Mesendoderm (in vitro differentiated cells): ENCODE measurements at places on chromosomes 5 and 9.

DNA sequence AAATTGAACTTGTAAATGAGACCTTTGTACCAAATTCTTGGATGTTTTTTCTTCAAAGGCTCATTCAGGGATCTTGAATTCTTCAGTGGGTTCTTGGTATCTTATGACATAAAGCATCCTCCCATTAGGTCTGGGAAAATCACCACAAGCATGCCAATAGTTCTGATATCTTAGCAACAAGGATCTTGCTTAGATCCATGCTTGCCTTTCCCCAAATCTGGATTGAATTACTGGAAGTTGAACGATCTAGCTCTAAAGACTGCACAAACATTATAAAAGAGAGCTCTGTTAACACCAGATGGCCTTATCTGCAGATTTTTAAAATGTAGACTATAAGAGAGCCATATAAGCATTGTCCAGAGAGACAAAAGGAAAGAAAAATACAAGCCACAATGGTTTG, 266.3 kb downstream of the RAB3C start:
- no peak for DNase-seq

DNA sequence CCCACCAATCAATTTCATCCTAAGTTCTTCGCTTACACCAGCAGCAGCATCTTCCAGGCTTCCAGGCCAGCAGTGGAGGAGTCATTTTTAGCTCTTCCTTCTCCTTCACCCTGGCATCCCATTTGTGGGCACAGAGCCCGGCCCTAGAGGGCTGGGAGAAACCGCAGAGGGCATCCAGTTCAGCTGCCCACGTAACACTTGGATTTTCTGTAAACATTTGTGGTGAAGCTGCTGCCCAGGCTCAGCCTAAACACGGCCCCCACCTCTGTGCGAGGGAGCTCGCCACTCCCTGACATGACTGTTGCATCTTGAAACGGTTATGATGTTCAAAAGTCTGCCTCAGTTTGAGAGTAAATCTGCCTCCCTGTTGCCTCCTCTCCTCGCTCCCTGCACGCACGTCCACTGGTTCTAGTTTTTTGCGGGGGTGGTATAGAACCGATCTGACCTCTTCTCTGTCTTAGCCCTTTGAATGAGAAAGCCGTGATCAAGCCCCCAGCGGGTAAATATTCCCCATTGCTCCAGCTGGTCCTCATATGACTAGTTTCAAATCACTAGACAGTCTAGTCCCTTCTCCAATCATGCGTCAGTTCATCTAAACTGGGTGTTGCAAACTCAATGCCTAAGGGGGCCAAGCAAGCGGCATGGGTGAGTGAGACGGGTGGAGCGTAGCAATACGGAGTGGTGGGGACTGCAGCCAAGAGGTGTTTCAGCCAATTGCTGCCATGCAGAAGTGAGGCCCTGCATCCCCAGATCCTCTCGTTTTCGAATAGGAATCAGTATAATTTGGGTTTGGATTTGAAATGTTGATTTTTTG, 34.9 kb upstream of the N4BP3 start:
- DNase-seq, result no peak

DNA sequence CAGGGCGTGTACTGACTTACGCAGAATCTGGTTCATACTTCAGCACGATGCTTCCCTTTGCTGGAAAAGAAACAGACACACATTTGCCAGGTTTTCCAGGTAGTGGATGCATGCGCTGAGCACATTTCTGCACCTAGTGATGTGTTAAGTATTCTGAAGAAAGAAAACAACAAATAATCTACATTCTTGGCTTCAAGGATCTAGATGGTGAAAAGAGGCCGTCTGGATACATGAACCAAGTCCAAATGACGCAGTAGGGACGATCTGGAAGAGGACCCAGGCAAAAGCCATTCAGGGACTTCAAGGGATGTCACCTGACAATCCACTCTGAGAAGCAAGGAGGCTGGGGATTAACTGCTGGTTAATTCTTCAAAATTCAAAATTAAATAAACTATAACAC, 30.4 kb downstream of the NSUN2 start:
- no peak for DNase-seq

DNA sequence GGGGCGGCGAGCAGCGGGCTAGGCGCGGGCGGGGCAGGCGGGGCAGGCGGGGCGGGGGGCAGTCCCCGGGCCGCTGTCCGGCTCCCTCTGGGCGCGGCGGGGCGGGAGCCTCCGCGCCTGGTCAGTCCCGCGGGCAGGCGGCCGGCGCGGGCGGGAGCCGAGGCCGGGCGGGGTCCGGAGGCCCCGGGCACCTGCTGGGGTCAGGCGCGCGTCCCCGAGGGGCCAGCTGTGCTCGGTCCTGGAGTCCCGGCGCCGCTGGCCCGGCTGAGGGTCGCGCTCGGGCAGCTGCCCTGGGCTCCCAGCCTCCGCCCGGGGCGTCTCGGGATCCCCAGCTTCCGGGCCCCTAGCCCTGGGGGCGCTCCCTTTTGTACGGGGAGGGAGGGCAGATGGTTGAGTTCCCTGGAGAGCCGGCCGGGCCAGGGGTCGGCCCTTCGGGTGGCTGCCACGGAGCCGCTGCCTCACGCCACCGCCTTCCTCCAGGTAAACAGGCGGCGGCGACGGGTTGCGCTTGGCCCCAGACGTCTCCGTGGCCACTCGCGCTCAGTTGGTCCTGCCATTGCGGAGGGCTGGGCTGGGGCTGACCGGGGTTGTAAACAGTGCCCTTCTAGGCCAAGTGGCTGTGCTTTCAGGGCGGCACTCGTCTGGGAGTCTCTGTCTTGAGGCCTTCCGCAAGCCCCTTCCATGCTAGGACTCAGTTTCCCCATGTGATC, 473 bp downstream of the ZBTB34 start:
- peak; percentile 41 for DNase-seq

DNA sequence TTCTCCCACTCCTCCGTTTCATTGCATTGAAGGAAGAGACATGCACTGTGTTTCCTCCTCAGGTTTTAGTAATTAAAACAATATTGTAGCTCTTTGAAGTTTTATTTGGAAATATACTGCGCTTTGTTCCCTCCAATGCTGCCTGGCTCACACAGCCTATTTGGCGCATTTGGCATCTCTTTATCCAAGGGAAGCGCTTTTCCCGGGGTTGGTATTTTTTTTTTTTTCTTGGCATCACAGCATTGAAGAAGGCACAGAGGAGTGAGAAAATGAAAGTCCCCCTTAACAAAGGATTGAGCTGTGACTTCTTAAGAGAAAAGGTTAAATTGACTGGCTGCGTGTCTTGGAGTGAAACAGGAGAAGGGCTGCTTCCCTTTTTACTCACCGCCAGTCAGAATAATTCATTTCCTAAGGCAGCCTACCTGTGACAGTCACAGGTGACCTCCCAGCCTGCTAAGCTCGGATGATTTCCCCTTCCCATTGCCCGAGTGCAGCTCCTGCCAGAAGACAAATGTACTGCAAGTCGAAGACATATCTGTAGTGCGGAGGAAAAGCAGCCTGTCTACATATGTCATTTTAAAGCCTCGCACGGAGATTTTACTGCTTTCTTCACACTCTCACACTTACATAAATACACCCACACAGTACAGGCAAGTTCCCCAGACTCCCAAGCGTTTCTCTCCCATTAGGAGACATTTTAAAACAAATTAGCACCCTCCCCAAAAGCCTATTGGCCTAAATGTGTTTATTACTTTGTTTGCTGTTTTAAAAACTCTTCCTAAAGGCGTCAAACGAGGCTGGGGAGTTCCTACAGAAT, 665.5 kb upstream of the ZNF608 start:
- DNase-seq, result peak; percentile 81

GRCh38 chr9:129509533-129509928, 111.4 kb downstream of the C9orf50 start:
- DNase-seq, result no peak

DNA sequence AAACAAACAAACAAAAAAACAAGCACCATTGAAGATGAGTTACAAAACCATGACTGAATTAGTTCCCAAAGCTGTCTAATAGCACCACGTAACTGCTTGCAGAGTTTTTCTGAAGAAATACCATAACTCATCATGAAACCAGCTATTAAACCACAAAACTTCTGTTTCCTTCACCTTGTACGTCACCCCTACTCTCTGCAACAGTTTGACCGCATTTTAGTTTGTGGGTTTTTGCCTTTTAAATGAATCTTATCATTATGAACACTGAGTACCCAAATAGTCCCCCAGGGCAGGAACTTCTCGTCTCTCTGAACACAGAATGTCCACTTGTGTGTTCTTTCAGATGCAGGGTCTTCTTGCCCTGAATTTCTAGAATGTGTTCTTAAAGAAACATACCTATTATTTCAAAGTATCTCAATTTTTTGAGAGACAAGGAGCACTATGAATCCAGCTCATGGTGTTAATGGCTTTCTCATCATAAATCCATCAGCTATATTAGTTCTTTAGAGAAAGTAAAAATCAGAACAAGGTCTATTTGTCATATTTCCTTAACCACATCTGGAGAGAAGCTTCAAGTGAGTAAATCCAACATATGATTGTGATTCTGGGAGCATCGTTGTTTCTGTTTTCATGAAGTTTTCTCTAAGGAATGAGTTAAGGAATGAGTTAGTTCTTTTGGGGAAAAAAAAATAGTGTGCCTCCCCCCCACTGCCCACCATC, 210.6 kb downstream of the AUH start:
- DNase-seq, result no peak

- no peak for DNase-seq
Observed at GRCh38 chr9:122949696-122950095, 8.9 kb downstream of the RABGAP1 start.

- no peak for DNase-seq
Observed at GRCh38 chr5:53169933-53170332, 60.4 kb upstream of the MOCS2 start.

GRCh38 chr5:82861701-82862100, 215.5 kb downstream of the TMEM167A start:
- DNase-seq, result no peak

GRCh38 chr5:107820429-107820828, 149.7 kb upstream of the EFNA5 start:
- DNase-seq, result no peak

DNA sequence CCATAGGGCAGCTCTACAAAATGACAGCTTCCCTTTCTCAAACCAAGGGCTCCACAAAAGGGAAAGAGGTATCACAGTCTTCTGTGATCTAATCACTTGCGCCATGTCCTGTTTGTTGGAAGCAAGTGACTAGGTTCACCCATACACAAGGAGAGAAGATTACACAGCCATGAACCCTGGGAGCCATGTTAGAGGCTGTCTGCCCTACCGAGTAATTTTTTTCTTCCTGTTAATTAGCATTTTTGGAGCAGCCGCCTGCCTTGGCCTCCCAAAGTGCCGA, 33.2 kb upstream of the GOLPH3 start:
- no peak for DNase-seq

DNA sequence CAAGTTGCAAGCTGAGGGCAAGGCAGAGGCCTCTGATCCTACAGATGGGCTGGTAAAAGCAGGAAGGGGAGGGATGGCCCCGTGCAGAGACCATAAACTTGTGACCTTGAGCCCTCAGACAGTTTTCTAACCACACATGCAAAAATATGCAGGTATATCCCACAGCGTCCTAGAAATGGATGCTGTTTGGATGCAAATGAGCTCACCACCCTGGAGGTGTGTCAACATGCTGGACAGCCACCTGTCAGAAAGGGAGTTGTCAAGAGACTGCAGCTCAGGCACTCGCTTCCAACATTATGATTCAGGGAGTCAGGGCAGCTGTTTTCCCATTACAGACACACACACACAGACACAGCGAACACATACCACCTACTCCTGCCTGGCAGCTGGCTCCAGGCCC, 97.3 kb upstream of the PANK3 start:
- DNase-seq, result no peak

DNA sequence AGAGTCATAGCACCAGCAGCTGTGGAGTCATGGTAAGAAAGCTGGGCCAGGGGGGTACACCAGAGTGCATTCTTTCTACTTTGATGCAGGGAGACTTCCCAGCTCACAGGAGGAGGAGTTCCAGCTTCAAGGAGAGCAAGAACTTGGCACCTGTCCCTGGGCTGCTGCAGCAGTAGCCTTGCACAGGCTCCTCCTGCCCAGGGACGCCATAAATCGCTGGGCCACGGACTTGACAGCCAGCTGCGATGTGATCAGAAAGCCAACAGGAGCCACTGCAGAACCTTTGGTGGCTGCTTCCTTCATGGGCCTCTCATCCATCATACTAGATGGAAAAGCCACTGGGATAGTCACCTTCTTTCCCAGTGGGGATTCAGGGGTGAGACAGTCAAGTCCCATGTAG, 234.7 kb downstream of the NMUR2 start:
- DNase-seq, result no peak

- peak; percentile 8 for DNase-seq
Observed at GRCh38 chr5:91074615-91075014, 308.5 kb downstream of the ARRDC3 start.

DNA sequence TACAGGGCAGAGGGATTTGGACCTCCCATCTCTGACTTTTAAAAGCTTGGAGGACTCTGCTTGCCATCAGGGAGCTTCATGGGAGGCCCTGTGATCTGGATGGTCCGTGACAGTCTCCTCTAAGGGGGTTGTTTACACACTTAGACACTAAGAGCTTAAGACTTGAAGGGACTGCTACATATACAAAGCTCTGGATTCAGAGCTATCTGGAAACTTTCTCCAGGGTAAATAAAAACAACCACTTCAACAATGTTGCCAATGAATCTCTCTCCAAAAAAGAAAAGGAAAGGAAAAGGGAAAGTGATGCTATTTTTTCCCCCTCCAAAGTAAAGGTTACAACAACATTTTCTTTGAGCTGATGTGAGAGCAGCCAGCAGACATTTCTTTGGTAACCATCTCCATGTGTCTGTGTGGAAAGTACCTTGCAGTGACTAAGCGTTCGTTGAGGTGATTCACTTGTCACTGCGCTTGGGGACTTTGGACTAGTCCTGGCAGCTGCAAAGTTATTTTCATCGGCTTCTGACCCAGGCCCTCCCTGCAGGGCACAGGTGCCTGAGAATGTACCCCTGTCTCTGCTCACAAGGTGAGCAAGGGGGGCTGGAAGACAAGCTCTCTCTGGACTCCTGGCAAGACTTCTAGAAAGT, 262.1 kb upstream of the KLF4 start:
- DNase-seq, result peak; percentile 13

- no peak for DNase-seq
Observed at GRCh38 chr5:157548513-157549282, 26.9 kb downstream of the ADAM19 start.
